ENCODE measurements at places on chromosomes 1 and 21.

DNA sequence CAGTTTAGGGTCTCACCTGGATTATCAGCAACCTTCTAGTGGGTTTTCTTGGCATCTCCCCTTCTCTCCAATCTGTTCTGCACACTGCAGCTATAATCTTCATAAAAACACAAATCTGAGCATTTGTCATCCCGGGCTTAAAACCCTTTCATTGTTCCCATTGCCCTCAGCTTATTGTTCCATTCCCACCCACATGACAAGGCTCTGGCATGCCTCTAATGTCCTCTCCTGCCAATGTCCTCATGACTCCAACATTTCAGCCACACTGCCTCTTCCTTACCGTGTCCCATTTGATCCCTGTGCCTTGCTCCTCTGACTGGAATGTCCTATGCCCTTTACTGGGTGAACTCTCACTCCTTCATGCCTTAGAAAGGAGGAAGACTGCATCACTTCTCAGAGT lies 7.5 kb upstream of the DPH2 start:
- no peak for DNase-seq

DNA sequence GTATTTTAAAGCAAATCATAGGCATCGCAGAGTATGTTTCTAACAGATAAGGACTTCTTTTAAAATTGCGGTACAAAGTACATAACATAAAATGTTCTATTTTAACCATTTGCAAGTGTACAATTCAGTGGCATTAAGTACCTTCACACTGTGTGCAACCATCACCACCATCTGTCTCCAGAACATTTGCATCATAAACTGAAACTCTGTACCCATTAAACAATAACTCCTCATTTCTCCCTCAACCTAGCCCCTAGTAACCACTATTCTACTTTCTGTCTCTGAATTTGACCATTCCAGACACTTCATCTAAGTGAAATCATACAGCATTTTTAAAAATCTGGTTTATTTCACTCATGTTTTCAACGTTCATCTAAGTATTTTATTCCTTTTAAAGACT lies 16.6 kb upstream of the ATF3 start:
- no peak for DNase-seq

DNA sequence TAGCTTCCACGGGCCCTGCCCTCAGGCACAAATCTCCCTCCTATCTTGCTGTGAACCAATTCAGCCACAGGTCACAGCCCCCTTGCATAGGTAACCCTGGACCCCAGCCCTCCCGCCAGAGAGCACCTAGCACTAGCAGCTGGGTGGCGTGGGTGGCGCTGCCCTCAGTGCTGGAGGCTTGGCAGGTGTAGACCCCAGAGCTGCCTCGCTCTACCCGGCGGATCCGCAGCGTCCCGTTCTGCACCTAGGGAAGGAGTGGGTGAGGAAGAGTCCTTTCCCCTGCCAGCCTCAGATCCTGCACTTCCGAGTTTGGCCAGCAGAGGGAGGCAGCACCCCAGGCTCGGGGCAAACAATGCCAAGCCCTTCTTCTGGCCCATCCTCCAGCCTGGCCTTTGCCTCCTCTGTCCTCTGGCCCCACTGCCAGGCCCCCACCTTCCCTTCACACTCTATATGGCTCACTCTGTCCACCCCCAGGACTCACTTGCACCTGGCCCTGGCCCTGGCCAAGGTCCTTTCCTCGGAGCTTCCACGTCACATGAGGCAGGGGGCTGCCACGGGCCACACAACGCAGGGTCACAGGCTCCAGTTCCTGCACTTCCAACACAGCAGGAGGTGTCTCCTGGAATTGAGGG lies 9.0 kb downstream of the IGSF9 start:
- DNase-seq, result no peak

GRCh38 chr1:6911974-6912373 lies 126.7 kb downstream of the CAMTA1 start:
- no peak for DNase-seq

DNA sequence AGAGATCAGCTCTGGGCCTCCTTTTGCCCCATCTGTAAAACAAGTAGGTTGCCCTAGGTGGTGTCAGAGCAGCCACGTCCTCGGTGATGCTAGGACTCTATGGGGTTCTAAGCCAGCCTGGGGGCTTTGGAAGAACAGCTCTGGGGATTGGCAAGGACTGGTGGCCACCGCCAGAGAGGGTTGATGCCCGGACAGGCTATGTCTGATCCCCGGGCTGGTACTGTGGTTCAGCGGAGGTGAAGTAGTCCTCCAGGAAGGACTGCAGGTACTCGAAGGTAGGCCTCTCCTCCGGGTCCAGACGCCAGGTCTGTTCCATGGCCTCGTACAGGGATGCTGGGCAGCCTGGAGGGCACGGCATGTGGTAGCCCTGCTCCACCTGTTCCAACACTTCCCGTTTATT lies 8.8 kb upstream of the AHDC1 start:
- no peak for DNase-seq

GRCh38 chr1:179079113-179079761 lies 2.6 kb upstream of the TOR3A start:
- no peak for DNase-seq

- DNase-seq, result no peak
Measured at GRCh38 chr1:3250624-3251023, 181.6 kb downstream of the PRDM16 start.

DNA sequence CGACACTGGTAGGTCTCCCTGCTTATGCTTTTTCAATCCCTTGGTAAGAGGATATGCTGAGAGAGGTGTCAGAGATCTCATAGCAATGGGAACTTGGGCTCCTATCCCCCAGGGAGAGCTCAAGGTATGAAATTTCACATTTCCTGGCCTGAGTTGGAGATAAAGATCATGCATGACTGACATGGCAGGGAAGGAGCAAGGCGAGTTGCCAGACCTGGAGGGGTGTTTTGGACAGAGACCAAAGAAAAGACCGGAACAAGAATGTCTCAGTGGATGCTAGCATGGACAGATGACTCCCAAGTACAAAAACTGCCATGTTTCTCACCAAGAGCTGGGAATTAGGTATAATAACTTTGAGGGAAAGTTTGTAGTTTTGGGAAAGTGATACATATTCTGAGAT lies 334.1 kb upstream of the B3GALT2 start:
- no peak for DNase-seq

DNA sequence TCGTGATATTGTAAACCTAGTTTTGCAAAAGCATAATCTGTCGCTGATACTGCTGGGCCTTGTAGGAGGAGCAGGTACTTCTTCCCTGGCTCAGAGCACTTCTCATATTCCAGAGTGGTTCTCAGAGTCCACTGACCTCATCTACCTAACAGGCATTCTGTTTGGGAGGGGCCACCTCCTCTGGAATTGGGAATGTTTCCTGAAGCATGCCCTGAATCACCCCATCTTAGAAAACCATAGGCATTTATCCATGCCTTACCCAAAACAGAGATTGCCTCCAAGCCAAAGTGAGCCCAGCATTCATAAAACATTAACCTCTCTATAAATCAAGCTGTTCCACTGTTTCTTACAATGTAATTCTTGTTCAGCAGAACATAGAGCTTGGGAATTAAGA lies 35.1 kb downstream of the SLC44A3 start:
- DNase-seq, result no peak

DNA sequence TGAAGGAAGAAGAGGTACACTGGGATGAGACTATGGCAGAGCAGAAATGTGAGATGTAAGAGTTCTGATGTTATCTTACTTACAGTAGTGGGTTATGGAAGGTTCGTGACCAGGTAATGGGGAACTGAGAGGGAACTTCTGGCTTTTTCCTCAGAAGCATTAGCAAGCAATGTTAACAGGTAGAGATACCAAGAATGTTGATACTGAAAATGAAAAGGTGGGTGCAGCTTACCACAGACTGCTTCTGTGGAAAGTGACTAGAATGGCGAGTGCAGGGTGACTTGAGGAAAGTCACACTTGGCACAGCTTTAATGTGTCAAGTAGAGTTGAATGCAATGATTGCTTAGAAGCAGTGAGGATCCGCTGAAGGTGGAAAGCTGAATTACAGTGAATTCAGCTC lies 70.8 kb downstream of the PLA2G4A start:
- no peak for DNase-seq

DNA sequence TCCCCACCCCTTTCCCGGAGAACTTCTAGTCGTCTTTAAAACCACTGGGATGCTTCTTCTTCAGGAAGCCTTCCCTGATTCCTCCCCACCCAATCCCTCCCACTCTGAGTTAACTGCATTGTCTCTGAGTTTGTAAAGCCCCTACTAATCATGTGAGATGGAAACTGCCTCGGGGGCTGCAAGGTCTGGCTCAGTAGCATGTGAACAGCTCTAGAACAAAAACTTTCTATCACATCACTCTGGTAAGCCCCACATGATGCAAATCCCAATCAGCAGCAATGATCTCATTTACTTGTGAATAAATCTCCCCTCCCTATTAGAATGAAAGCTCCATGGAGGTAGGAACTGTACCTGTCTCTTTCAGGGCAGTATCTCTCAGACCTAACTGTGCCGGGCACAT lies 141.0 kb upstream of the JUN start:
- DNase-seq, result no peak

GRCh38 chr1:231642618-231643017 lies 16.0 kb downstream of the DISC1 start:
- DNase-seq, result no peak

GRCh38 chr1:161185732-161186311 lies 8.5 kb upstream of the B4GALT3 start:
- no peak for DNase-seq

- DNase-seq, result no peak
Measured at GRCh38 chr21:34875830-34876229, 173.3 kb downstream of the RUNX1 start.

- DNase-seq, result no peak
Measured at GRCh38 chr1:10693497-10694273, 102.8 kb downstream of the CASZ1 start.

DNA sequence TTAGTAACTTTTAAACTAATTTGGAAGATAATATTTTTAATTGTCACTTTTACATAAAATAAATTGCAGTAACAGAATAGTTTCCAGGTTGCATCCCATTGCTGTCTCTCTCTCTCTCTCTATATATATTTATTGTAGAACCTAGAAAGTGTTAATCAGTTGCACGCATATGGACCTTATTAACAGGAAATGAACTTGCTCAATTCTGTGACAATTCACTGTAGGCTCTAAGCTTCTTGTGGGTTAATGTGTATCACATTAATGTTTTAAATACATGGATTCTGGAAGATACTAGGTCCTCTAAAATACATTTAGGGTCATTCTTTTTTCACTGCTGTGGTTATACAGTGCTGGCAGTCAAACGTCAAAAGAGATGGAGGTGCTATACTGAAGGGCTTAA lies 33.1 kb downstream of the LRRC71 start:
- DNase-seq, result no peak

DNA sequence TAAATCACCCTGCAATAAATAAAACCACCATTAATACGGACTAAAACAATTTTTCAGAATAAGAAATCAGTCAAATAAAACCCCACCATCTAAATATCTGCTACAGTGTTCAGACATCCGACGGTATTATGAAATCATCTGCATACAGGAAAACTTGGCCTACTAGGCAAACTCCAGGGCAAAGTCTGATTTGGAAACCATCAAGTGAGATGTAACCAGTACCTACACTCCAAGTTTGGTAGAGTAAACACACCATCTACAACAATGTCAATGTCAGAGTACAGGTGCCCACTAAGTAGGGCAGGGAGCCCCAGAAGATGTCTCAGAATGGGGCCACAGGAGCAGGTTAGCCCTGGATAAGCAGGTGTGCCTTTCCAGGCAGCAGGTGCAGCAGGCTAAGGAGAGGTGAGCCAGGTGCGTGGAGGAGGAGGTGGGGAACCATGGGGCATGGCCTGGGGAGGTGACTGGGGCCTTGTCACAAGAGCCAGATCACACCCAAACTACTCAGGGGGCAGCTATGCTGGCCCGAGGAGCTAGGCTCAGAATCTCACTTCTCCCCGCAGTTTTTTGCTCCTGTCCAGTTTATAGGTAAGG lies 59.6 kb downstream of the CAPZB start:
- DNase-seq, result no peak

DNA sequence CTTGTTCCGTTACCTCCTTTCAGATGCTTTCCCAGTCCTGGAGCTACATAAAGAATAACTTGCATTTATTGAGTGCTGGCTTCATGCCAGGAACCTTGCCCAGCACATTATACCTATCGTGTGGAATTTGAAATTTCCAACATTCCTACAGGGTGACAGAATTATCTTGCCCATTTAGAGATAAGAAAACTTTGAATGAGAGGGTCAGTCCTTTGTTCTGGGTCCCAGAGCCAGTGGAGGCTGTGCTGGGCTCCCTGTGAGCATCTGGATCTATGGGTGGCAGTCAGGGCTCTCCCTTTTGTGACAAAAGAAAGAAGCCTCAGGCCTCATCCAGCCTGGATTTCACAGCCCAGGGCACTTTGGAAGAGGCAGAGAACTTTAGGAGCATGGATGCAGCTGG lies 3.2 kb downstream of the GSTM4 start:
- no peak for DNase-seq

- no peak for DNase-seq
Measured at GRCh38 chr1:62271948-62272728, 47.1 kb downstream of the KANK4 start.

Measured in cerebellar nuclear complex (tissue), 1 donor.